Mesangial cell (primary cell): ENCODE measurements at places on chromosomes 3 and 15. TPM values are rescaled to one million over a fixed set of nuclear protein-coding genes. Genes with fewer than 3 reads are reported as not detected.

MEF2A gene
- 18.6 and 40.9 TPM in 2 replicates for total RNA-seq

RHOV gene
- 0.16 and 0.63 TPM in 2 replicates for total RNA-seq

P2RY14 gene
- not detected in 2 replicates for total RNA-seq

GNB4 gene
- 23.5 and 38.5 TPM in 2 replicates for total RNA-seq

RTP4 gene
- total RNA-seq: 0.89 TPM in 1 of 2 replicates, not detected in the other

RPL29 gene
- total RNA-seq: 1,554 and 1,953 TPM in 2 replicates

ACAP2 gene
- 11.2 and 13.2 TPM in 2 replicates for total RNA-seq

LTF gene
- total RNA-seq: not detected in 2 replicates

EPHA3 gene
- 0.81 and 3.3 TPM in 2 replicates for total RNA-seq

RPP25 gene
- total RNA-seq: 6.0 and 8.7 TPM in 2 replicates

SLC12A1 gene
- total RNA-seq: under 0.01 and 0.25 TPM in 2 replicates

FOXL2 gene
- total RNA-seq: 0.13 and 0.16 TPM in 2 replicates

LRRIQ4 gene
- not detected in 2 replicates for total RNA-seq

TUSC7 gene
- not detected in 2 replicates for total RNA-seq

ZNF639 gene
- 31.9 and 33.2 TPM in 2 replicates for total RNA-seq

RPL22L1 gene
- 49.6 and 163 TPM in 2 replicates for total RNA-seq

ABHD14A gene
- total RNA-seq: 24.8 and 44.9 TPM in 2 replicates

SLC6A1 gene
- not detected in 2 replicates for total RNA-seq
